Pancreas (tissue), 10 donors: ENCODE measurements at places on chromosomes 2 and 18.

DNA sequence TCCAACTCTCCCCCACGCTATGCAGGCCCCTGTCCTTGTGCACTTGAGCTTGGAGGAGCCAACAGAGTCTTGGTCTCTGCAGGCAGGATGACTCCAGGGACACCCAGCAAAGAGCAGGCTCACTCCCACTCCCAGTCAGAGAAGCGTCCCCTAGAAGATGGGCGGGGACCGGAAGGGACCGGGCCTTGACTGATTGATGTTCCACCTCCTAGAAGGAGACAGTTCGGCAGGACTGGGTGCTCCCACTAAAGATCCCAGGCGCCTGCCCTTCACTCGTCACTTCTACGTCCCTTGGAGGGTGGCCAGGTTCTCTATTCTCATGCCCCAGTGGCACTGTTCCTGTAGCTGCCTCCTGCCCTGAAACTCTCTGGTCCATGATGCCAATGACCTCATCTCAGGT lies 3.2 kb upstream of the SP100 start:
- no peaks in the 10 kb centered on the region for H3K36me3 ChIP-seq
- no peak for DNase-seq
- H3K4me1 ChIP-seq, result peaks cover 7% of the 10 kb centered on the region
- H3K27ac ChIP-seq, result no peak overlapping the region

- H3K4me1 ChIP-seq, result no peaks in the 10 kb centered on the region
- no peak for DNase-seq
- H3K27ac ChIP-seq, result no peak overlapping the region
Observed at GRCh38 chr18:75439348-75439747, 11.8 kb upstream of the SMIM21 start.

DNA sequence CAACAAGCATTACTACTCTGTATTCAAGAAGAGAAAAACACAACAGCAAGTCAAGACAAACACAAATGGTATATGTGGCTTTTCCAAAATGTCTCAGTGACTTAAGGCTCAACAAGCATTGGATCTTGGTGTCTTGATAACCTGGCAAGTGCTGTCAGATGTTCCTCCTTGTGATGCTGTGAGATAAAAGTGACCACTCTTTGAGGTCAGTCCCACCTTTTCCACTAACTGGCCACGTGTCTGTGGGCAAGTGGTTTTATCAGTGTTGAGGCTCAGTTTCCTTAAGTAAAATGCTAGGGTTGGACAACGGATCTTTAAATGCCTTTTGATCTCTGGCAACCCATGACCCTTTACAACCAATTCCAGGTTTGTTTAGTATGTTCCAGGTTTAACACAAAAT lies 98.7 kb downstream of the BCL2 start:
- H3K4me1 ChIP-seq, result no peaks in the 10 kb centered on the region
- H3K27me3 ChIP-seq, result no peaks in the 10 kb centered on the region
- no peaks in the 10 kb centered on the region for H3K36me3 ChIP-seq
- no peak overlapping the region for H3K27ac ChIP-seq
- no peak for DNase-seq

- no peaks in the 10 kb centered on the region for H3K27me3 ChIP-seq
- H3K4me1 ChIP-seq, result no peaks in the 10 kb centered on the region
- no peak for DNase-seq
- H3K36me3 ChIP-seq, result no peaks in the 10 kb centered on the region
Observed at GRCh38 chr2:237320801-237321560, 93.0 kb downstream of the COL6A3 start.

DNA sequence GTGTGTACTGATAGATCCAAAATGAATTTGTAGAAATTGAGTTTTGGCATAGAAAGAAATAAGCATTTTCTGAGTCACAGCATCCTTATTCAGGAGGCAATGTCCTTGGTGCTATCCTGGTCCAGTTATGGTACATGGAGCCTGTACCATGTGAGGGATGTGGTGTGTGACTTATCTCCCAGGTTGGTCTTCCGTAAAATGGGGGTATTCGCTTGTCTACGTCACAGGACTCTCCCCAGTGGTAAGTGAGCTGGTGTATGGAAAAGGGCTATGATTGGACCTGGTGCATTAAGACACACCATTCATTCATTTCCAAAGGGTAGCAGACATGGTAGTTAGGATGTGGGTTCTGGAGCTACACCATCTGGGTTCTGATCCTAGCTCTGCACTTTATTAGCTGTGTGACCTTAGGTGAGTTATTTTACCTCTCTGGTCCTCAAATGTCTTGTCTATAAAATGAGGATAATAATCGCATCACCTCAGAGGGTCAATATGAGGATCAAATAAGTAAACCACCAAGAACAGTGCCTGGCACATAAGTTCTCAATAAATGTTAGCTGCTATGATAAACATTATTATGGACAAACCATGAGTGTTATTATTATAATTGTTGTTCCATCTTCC lies 119.2 kb downstream of the MYCN start:
- no peak for DNase-seq
- no peaks in the 10 kb centered on the region for H3K4me1 ChIP-seq
- H3K27me3 ChIP-seq, result no peaks in the 10 kb centered on the region
- no peaks in the 10 kb centered on the region for H3K36me3 ChIP-seq
- no peak overlapping the region for H3K27ac ChIP-seq
- H3K4me3 ChIP-seq, result no peak overlapping the region

DNA sequence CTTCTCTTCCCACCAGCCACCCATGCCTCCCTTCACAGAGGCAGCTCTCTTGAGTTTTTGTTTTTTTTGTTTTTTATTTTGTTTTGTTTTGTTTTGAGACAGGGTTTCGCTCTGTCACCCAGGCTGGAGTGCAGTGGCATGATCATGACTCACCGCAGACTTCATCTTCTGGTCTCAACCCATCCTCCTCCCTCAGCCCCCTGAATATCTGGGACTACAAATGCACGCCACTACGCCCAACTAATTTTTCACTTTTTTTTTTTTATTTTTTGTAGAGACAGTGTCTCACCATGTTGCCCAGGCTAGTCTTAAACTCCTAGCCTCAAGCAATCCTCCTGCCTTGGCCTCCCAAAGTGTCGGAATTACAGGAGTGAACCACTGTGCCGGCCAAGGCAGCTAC lies 161.4 kb downstream of the TRABD2A start:
- no peaks in the 10 kb centered on the region for H3K36me3 ChIP-seq
- no peak overlapping the region for H3K4me3 ChIP-seq
- H3K27me3 ChIP-seq, result no peaks in the 10 kb centered on the region
- no peak for DNase-seq
- H3K27ac ChIP-seq, result no peak overlapping the region
